ENCODE measurements at places on chromosomes 1 and 21.

- H3K27ac ChIP-seq: no peak overlapping the region
- no peaks in the 10 kb centered on the region for H3K4me1 ChIP-seq
- DNase-seq: no peak
- no peaks in the 10 kb centered on the region for H3K27me3 ChIP-seq
- H3K36me3 ChIP-seq: peaks cover 11% of the 10 kb centered on the region
- H3K4me3 ChIP-seq: no peak overlapping the region
Observed at GRCh38 chr1:228268881-228269265, 61.0 kb downstream of the OBSCN start.

DNA sequence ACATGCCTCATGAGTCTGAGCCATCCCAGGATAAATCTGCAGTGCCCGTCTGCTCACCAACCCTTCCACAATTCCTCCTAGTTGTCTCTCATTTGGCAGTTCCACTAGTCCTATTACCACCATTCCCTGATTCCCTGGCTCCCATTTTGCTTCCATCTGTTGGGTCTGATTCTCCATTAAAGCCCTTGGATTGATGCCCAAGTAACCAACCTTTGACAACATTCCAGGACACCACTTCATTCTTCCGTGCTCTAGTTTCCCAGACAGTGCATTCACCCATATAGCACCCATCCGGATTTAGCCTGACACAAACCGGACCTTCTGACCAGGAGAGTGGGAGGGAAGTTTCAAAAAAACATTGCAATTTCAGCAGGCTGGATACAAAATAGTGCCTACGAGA is 189.4 kb upstream of the PALMD start:
- no peak overlapping the region for H3K27ac ChIP-seq
- H3K27me3 ChIP-seq: no peaks in the 10 kb centered on the region
- H3K4me1 ChIP-seq: peaks cover 14% of the 10 kb centered on the region
- H3K36me3 ChIP-seq: no peaks in the 10 kb centered on the region
- H3K4me3 ChIP-seq: no peak overlapping the region

DNA sequence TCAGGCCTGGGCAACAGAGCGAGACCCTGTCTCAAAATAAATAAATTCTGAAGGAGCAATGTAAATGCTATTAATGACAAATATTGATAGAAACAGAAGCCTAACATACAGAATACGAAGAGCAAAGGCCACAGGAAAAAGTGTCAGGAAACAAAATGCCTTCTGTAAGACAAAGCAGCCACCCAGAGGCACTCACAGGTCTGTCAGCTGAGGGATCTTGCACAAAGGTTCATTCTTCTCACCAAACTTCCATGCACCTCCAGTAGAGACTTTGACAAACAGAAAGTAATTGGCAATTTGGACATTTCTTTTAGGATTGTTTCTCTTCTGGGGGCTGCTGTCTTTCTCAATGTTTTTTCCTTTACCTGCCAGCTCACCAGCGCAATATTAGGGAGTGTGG is 1.2 kb upstream of the ALDH9A1 start:
- peaks cover 10% of the 10 kb centered on the region for H3K27me3 ChIP-seq
- no peak overlapping the region for H3K27ac ChIP-seq
- no peak for DNase-seq

- H3K4me3 ChIP-seq: no peak overlapping the region
- H3K27me3 ChIP-seq: no peaks in the 10 kb centered on the region
- H3K27ac ChIP-seq: no peak overlapping the region
Observed at GRCh38 chr1:98706173-98706843, 44.8 kb downstream of the SNX7 start.

DNA sequence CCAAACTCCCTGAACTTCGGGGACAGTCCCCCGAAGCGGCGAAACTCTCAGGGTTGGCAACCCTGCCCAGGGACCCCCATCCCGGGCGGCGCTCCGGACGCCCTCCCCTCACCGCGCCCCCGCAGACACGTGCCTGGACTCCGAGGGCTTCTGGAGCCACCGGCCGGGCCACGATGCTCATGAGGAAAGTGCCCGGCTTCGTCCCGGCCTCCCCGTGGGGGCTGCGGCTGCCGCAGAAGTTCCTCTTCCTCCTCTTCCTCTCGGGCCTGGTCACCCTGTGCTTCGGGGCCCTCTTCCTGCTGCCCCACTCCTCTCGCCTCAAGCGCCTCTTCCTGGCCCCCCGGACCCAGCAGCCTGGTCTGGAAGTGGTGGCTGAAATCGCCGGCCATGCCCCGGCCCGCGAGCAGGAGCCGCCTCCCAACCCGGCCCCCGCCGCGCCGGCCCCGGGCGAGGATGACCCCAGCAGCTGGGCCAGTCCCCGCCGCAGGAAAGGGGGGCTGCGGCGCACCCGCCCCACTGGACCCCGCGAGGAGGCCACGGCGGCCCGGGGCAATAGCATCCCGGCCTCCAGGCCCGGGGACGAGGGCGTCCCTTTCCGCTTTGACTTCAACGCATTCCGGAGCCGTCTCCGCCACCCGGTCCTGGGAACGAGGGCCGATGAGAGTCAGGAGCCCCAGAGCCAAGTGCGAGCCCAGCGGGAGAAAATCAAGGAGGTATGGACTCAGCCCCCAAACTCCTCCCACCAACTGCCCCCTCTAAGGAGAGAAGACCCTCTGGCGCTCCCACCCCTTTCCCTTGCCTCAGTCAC is 1.2 kb downstream of the MAN1C1 start:
- no peak overlapping the region for H3K27ac ChIP-seq
- peaks cover 71% of the 10 kb centered on the region for H3K27me3 ChIP-seq
- no peaks in the 10 kb centered on the region for H3K36me3 ChIP-seq
- H3K4me1 ChIP-seq: peaks cover 15% of the 10 kb centered on the region
- H3K4me3 ChIP-seq: peak overlapping the region; percentile 65
- DNase-seq: no peak

GRCh38 chr1:99676876-99677275 is 31.0 kb downstream of the PALMD start:
- H3K4me1 ChIP-seq: peaks cover 27% of the 10 kb centered on the region
- H3K4me3 ChIP-seq: no peak overlapping the region
- no peaks in the 10 kb centered on the region for H3K36me3 ChIP-seq
- H3K27ac ChIP-seq: no peak overlapping the region

DNA sequence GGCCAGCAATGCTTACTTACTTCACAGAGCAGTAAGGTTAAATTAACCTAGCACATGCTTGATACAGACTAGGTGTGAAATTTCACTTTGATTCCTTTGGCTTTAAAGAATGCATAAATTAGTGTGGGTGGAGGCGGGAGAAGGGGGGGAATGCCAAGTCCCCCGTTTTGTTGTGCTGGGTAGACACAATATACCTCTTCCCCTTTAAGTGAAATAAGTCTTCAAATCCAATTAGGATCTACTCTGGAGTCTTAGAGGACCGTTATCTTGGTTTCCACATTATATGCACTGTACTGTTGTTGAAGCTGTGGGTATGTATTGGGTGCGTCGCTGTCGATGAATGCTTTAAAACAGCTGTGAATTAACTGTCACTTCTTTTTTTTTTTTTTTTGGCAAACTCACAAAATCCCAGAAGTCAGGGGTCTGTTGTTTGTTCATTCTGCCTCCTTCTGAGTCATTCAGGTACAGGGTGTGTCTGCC is 1.6 kb upstream of the S1PR1 start:
- H3K27me3 ChIP-seq: peaks cover 7% of the 10 kb centered on the region
- peaks cover 13% of the 10 kb centered on the region for H3K36me3 ChIP-seq
- no peak for DNase-seq

- H3K27me3 ChIP-seq: no peaks in the 10 kb centered on the region
- DNase-seq: no peak
- H3K4me3 ChIP-seq: no peak overlapping the region
- H3K27ac ChIP-seq: no peak overlapping the region
- H3K4me1 ChIP-seq: peaks cover 26% of the 10 kb centered on the region
Observed at GRCh38 chr1:16905110-16905867, 9.5 kb downstream of the RNU1-2 start.

DNA sequence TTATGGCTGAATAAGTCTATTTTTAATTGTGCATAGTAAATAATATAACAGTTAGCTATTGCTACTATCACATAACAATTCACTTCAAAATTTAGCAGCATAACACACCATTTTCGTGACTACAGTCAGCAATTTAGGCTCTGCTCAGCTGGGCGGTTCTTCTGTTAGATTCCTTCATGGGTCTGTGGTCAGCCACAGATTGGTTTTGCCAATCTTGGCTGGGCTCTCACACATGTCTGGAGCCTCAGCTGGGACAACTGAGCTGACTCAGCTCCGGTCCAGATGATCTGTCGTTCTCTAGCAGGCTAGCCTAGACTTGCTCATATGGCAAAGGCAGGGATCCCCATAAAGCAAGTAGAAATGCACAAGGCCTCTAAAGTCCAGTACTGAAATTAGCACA is 15.1 kb upstream of the CDC42BPA start:
- no peaks in the 10 kb centered on the region for H3K36me3 ChIP-seq
- DNase-seq: no peak
- H3K4me1 ChIP-seq: no peaks in the 10 kb centered on the region
- no peak overlapping the region for H3K27ac ChIP-seq
- no peak overlapping the region for H3K4me3 ChIP-seq
- H3K27me3 ChIP-seq: peaks cover 1% of the 10 kb centered on the region

DNA sequence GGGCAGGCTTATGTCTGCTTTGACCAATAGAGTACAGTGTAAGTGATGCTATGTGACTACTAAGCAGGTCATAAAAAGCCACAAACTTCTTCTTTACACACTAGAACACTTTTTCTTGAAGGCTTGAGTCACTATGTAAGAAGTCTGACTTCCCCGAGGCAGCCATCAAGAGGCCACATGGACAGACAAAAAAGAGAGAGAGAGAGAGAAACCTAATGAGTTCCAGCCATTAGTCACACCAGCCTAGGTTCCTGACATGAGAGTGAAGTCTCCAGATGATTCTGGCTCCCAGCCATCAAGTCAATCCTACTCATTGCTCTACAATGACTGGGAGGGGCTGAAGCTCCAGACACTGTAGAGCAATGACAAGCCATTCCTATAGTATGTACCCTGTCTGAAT is 101.4 kb downstream of the LHX9 start:
- no peak overlapping the region for H3K27ac ChIP-seq
- H3K27me3 ChIP-seq: no peaks in the 10 kb centered on the region
- no peaks in the 10 kb centered on the region for H3K36me3 ChIP-seq

GRCh38 chr1:185419718-185420117 is 102.7 kb upstream of the IVNS1ABP start:
- H3K36me3 ChIP-seq: no peaks in the 10 kb centered on the region
- no peak overlapping the region for H3K27ac ChIP-seq
- H3K27me3 ChIP-seq: no peaks in the 10 kb centered on the region
- H3K4me3 ChIP-seq: no peak overlapping the region
- H3K4me1 ChIP-seq: peaks cover 4% of the 10 kb centered on the region

DNA sequence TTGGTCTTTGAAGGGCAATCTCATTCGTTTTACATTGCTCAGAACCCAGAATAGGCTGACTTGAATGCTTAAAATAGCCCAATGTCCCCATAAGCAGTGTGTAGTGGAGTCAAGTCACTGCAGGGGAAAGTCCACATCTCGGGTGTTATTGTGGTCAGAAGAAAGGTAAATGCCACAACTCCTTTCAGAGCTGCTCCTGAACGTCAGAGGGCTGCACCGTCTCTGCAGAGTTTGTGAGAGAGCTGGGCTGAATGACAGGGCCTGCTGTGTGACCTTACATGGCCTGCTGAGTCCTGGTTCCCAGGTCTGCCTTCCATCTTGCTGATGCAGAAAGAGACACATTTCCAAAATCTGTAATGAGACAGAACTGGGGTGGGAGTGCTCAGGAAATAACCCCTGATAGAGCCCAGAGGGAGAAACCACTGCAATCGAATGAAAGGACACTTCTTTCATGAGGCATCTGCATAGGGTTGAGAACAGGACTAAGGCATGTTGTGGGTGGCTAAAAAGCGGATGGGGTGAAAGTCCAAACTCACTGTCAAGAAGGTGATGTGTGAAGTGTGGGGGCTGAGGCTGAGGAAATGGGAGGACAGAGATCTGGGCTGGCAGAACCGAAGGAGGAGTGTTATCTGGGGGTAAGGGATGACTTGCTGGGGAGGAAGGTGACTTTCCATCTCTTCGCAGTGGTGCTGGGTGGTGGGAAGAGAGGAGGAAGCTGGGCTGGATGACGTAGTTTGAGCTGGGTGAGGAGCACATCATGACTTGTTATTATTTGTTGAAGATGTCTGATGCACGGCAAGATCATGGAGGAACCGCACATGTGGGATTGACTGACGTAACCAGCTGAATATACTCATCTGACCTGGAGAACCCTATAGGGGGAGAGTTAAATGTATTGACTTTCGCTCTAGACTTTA is 33.7 kb downstream of the XCL2 start:
- DNase-seq: no peak
- H3K4me3 ChIP-seq: no peak overlapping the region
- H3K36me3 ChIP-seq: no peaks in the 10 kb centered on the region

GRCh38 chr1:162856260-162856659 is 4.7 kb downstream of the CCDC190 start:
- peaks cover 14% of the 10 kb centered on the region for H3K4me1 ChIP-seq
- H3K27me3 ChIP-seq: peaks cover 4% of the 10 kb centered on the region
- no peak for DNase-seq
- no peak overlapping the region for H3K4me3 ChIP-seq

- no peak for DNase-seq
- peaks cover under 1% of the 10 kb centered on the region for H3K36me3 ChIP-seq
- no peaks in the 10 kb centered on the region for H3K27me3 ChIP-seq
- H3K27ac ChIP-seq: no peak overlapping the region
- peaks cover 3% of the 10 kb centered on the region for H3K4me1 ChIP-seq
Observed at GRCh38 chr1:83931658-83932253, 67.2 kb downstream of the TTLL7 start.

DNA sequence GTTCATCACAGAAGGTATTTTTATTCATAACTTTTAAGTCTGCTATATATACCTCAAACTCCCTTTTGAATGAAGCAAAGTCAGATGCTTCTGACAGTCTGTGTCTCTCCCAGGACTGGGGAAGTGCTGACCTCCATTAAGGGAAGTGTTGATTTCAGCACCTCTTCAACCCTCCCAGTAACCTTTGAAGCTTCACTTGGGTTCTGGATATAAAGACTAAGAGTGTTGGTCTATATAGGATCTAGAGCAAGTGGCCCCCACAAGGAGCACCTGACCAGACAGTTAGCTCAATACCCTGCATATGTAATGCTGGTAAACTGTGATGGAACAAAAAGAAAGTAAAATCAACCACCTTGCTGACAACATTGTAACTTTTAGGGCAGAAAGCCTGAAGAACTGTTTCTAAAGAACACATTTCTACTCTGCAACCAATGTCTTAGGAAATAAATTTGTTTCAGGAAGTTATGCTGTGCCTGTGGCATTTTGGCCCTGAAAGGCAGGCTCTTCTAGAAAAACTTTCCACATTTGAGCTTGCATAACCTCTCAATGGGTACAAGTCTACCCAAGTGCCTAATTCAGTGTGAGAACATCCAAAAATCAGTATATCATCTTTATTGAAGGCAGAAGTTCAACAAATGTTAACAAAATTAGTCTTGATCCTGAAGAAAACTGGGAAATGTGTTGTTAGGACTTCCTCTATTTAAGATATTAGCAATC is 865 bp upstream of the PTPN22 start:
- H3K4me1 ChIP-seq: no peaks in the 10 kb centered on the region
- no peak overlapping the region for H3K4me3 ChIP-seq
- no peaks in the 10 kb centered on the region for H3K36me3 ChIP-seq
- no peak for DNase-seq
- no peak overlapping the region for H3K27ac ChIP-seq

- peaks cover 45% of the 10 kb centered on the region for H3K4me1 ChIP-seq
- no peak overlapping the region for H3K4me3 ChIP-seq
- peaks cover 17% of the 10 kb centered on the region for H3K36me3 ChIP-seq
- peak overlapping the region; percentile 68 for H3K27ac ChIP-seq
- no peaks in the 10 kb centered on the region for H3K27me3 ChIP-seq
- DNase-seq: no peak
Observed at GRCh38 chr1:232472485-232473041, 157.4 kb downstream of the SIPA1L2 start.

- no peaks in the 10 kb centered on the region for H3K27me3 ChIP-seq
- H3K4me3 ChIP-seq: no peak overlapping the region
- no peak overlapping the region for H3K27ac ChIP-seq
- no peak for DNase-seq
- no peaks in the 10 kb centered on the region for H3K36me3 ChIP-seq
Observed at GRCh38 chr1:114549137-114549536, 32.3 kb downstream of the BCAS2 start.
